NCI-H1092 treated with DMSO at 0.1 percent for 48 hours (cell line): ENCODE measurements at places on chromosomes 3 and 15.

- no peak for DNase-seq
Observed at GRCh38 chr3:51083490-51083889, 301.6 kb upstream of the MANF start.

DNA sequence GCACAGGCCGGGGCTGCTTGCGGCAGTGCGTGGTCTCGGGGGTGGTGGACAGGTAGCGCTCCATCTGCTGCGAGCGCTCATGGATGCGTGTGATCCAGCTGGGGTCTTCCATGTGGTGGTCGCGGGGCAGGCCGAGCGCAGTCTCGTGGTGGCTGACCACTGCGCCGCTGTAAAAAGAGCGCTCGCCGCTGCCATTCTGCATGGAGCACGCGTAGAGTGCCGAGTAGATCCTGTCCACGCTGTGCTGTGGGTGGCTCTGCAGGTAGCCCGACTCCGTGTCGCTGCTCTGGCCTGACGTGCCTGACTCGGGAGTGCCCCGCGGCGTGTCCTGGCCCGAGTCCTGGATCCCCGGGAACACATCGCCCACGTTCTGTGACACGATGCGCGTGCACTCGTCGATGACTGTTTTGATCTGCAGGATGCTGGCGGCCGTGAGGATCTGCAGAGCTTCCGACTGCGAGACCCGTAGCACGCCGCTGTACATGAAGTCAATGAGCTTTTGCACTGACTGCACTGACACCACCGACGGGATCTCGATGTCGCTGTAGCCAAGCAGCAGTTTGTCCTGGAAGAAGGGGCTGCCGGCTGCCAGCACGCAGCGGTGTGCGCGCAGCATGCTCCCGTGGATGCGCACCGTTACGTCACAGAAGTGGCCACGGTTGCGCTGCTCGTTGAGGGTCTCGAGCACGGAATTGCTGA is 57.4 kb downstream of the TIGIT start:
- DNase-seq: no peak

DNA sequence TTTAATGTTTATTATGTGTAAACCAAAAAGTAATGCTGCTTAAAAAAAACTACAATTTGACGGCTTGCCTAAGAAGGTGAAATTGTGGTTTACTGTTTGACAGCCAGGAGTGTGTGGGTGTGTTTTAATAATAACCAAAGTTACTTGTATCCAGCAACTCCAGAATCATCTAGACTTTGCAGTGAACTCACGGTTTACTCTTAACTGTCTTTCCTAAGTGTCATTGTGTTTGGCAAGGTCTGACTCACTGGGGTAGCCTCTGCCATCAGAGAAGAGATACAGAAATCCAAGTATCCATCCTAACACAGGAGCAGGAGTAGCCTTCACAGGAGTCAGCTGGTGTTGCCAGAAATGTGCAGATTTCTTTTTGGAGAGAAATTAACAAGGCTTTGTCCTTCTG is 151.1 kb downstream of the CTNNB1 start:
- no peak for DNase-seq

GRCh38 chr15:71639471-71639870 is 170.9 kb upstream of the NR2E3 start:
- no peak for DNase-seq

DNA sequence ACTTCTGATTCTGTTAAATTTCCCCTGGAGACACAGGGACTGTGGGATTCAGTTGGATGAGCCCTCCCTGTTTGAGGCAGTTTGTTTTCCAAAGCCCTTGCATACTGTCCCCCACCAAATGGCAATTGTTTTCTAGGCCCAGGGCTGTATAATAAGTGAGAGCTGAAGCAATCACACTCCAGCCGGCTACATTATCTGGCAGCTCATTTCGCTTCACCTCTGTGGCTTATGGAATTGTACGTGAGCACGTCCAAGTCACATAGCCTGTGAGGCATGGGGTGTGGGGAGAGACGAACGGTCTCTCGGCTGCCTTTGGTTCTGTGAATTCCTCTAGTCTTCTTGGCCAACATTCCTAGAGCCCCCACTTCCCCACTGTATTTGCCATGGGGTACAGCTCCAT is 10.7 kb downstream of the RBP2 start:
- DNase-seq: no peak

GRCh38 chr3:54642147-54642546 is 285.7 kb downstream of the LRTM1 start:
- DNase-seq: no peak

- DNase-seq: no peak
Observed at GRCh38 chr3:168161696-168162095, 66.0 kb upstream of the GOLIM4 start.

DNA sequence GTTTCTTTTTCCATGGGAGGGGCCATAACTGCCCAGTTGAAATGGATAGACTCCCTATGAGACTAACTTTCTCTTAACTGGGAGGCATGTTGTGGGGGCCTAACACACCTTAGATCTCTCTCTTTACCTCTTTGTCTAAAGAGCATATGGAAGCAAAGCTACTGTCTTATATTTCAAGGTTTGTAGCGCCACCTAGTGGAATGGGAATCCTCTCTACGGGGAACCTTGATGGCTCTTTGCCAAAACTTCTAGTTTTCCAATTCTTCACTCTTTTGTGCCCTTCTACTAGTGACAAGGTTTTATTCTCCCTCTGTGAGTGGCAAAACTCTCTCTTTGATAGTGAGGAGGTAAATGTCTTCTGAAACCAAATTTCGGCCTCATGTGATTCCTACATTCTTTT is 1030.4 kb upstream of the CADM2 start:
- no peak for DNase-seq

GRCh38 chr15:65885668-65886218 is 16.5 kb downstream of the RAB11A start:
- DNase-seq: no peak

GRCh38 chr3:15341030-15341726 is 8.8 kb upstream of the SH3BP5 start:
- no peak for DNase-seq

GRCh38 chr3:124469555-124469954 is 260.7 kb upstream of the UMPS start:
- DNase-seq: no peak

- DNase-seq: no peak
Observed at GRCh38 chr3:61078048-61078752, 173.1 kb downstream of the FHIT start.

GRCh38 chr15:58568157-58568571 is 136.4 kb downstream of the LIPC start:
- DNase-seq: no peak

DNA sequence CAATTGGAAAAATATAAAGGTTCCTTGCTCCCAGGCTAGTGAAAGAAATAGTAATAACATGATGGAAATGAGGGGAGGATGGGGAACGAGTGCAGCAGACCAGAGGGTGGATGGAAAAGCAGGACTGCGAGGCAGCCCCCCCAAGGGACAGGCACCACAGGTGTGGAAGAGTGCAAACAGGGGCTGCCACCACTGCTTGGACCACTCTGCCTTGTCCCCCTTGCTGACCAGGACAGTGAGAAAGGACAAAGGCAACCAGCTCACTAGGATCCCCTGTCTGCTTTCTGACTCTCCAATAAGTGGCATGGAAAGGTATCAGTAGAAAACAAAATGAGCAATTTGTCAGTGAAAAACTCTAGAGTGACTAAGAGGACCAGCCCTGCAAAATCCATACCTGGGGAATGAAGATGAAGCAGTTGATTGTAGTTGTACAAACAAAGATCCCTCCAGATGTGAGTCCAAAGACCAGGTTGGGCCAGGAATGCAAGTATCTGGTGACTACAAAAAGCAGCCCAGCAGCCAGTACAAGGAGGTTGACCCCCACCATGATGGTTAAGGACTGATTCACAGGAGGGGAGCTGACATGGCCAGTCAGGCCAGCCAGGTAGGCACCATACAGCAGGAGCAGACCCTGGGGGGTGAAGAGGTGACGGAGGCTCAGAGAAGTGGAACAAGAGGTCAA is 86.6 kb upstream of the GSK3B start:
- DNase-seq: no peak

DNA sequence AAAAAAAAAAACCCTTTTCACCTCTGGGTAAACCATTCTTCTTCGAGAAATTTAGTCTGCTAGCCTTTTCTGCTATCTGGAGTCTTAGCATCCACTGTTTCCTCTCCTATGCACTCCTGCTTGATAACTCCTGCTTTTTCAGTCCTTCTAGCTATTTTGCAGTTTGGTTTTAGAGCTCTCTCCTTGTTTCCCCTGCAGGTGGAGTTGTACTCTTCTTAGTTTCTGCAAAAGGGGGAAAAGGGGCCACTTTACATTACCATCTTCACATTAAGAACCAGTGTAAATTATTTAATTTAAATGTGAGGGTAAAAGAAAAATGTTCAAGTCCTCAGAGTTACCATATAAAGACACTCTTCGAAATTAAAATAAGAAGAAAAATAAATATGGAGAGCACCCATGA is 23.6 kb upstream of the MYLK start:
- no peak for DNase-seq

DNA sequence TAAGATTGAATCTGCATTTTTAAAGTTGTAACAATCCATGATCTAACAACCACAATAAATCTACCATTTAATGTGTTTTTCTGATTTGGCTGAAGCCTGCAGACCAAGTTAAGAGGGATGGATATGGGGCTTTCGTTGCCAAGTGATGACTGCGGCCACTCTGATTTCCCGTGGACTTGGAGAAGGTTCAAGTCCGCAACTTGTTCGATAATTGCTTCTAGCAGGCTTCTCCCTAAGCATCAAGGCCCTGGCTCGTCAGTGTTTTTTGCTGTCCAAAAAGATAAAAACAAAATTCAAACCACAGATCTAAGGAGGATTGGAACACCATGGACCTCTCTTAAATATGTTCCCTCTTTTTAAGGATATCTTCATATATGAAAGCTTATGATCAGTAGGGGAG is 256.6 kb downstream of the CNTN3 start:
- no peak for DNase-seq

DNA sequence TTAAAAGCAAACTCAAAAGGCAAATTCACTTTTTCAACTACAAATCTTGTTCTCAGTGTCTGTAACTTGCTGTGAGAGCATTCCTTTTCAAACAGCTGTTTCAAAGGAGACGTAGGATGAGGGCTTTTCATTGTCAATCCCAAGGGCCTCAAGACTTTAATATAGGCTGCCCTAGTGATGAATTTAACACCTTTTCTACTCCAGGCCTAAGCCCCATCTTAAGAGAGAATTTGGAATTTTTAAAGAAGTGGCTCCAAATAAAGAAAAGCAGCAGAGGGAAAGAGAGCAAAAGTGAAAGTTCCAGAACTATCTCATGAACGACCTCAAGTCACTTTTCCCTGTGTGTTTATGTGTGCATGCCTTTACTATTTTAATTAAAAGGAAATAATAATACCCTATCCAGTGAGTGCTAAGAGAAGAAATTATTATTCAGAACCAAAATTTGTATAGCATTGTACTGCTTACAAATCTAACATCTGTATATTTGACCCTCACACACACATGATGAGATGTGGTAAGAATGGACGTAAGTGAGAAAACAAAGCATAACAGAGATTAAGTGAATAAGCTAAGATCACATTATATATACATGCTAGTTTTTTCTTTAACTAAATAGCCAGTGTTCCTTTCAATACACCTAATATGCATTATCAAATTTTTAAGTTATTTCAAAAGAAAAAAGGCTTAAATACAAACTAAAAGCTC is 196.4 kb downstream of the VGLL3 start:
- no peak for DNase-seq

DNA sequence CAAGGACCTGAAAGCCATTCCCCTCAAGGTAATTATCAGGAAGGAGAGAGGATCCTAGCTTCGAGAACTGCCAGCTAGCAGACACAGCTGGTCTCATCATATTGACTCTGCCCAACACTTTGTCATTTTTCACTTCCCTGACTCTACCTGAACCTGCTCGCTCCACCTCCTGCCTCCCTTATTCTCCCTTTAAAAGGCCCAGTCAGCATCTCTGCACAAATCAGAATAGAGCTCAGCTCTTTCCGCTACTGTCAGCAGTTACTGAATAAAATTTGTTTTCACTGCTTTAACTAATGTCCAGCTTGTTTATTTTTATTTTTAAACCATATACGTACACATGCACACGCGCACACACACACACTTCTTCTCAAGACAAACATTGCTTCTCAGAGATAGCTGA is 57.2 kb upstream of the MCF2L2 start:
- no peak for DNase-seq

- no peak for DNase-seq
Observed at GRCh38 chr3:120841264-120841663, 66.7 kb upstream of the STXBP5L start.

- DNase-seq: no peak
Observed at GRCh38 chr15:63380151-63380807, 1.4 kb downstream of the CA12 start.

DNA sequence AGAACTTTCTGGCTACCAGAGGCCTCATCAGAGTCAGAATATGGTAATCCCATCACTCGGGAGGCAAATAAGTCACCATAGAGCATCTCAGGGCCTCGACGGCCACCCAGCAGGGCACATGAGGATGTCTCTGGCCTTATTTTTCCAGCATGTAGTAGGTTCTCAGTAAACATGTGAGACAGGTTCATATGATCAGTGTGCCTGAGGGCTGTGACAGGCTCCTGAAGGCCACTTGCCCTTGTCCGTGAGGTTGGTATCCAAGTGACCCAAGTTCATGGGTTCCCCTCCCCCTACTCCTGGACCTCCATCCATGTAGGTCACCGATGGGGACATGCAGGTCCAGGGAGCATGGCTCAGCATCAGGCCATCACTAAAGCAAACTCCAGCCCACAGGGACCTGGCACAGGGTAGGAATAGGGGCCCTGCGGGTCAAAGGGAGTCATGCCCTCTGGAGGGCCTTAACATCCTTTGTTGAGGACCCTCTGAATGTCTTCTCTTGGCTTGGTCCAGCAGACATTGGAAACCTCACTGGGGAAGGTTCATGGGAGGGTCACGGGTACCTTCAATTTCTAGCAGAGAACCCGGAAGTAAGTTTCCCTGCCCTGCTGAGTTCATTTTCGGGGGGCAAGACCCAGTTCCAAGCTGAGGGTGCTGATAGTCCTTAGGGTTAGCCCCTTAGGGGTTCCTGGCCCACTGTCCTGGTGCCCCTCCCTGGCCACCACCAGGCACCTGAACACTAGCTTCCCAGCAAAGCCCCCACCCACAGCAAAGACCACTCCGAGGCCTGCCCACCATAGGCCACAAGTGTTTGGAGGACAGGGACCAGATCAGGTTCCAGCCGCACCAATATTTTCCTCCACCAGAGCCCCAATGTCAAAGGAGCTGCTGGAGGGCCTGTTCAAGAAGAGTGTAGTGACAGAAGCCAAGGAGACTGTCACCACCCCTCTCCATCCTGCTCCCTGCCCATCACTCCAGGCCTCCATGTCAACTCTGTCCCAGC is 61.1 kb downstream of the ZNF445 start:
- no peak for DNase-seq
